ENCODE measurements at places on chromosomes 7 and 10. TPM values are rescaled to one million over a fixed set of nuclear protein-coding genes. Genes with fewer than 3 reads are reported as not detected.

DYNC1I1 gene
- 6.9 TPM for total RNA-seq

GRCh38 chr7:32415519-32415918 is 74.7 kb downstream of the LSM5 start:
- H3K27me3 ChIP-seq, result peaks cover 3% of the 10 kb centered on the region
- H3K36me3 ChIP-seq, result no peaks in the 10 kb centered on the region
- DNase-seq, result no peak
- H3K4me3 ChIP-seq, result no peak overlapping the region
- no peak overlapping the region for H3K27ac ChIP-seq

DNA sequence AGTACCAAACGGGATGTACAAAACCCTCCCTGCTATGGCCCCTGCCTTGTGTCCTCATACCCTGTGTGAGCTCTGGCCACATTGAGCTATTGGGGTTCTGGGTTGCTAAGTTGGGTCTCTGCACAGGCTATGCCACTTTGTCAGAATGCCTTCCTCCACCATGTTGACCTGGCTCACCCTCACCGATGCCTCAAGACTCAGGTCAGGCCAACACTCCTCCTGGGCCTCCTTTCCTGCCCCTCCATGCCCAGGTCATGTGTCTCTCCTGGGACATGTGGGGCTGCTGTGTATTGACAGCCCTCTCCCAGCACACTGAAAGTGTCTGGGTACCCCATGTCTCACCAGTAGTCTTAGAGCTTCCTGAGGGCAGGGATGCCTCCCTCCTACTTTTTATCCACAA is 14.6 kb downstream of the TRPV5 start:
- H3K4me1 ChIP-seq, result no peaks in the 10 kb centered on the region
- no peaks in the 10 kb centered on the region for H3K27me3 ChIP-seq
- DNase-seq, result no peak

DNA sequence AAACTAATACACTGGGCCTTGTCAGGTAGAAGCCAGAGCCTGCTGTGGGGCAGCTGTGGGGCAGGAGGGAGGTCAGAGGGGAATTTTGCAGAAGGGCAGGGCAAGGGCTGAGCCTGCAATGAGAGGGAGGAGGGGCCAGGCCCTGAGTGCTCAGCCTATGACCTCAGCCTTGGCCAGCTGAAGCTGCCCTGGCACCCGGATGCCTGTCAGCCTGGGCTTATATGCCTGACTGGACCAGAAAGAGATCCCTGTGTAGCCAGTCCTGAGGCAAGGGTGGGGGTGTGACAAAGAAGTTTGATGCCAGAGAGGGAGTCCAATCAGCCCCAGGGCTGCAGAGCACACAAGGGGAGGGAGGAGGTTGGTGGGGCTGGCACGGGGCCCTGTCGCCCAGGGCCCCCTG is 22.3 kb upstream of the PRRT4 start:
- peaks cover 44% of the 10 kb centered on the region for H3K4me1 ChIP-seq
- H3K4me3 ChIP-seq, result no peak overlapping the region
- no peak for DNase-seq
- H3K27me3 ChIP-seq, result no peaks in the 10 kb centered on the region

DNA sequence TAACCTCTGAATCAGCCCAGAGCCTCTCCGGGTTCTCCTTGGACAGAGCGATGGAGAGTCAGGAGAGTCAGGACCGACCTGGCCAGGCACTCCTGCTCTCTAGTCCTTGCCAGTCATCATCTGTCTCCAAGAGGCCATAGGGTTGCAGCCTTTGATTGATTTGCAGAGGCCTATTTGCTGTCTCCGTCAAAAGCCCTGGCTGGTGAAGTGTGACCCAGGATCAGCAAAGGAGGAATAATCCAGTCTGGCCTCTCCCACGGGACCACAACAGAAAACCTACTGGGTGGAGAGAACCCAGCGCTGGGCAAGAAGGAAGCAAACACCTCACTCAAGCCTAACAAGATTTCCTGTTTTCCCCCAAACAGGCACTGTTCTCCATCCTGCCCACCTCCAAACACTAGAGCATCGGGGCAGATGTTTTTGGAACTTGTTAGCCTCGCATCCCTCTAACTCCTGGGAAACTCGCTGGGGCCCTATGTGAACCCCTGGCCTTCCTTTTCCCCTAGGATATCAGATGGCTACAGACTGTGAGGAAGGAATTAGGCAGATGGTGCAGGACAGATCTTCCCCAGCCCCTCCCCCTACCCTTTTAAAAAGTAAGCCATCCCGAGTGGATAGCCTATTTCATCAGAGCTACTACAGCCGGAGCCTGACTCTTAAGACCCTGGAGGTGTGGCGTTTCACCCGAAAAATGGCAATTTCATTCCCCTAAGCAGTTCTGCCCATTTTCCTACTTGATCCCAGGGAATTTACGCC is 54.3 kb downstream of the PODXL start:
- no peak overlapping the region for H3K27ac ChIP-seq
- no peaks in the 10 kb centered on the region for H3K27me3 ChIP-seq
- peaks cover 37% of the 10 kb centered on the region for H3K36me3 ChIP-seq
- no peak overlapping the region for H3K4me3 ChIP-seq
- no peak for DNase-seq
- H3K4me1 ChIP-seq, result peaks cover 14% of the 10 kb centered on the region

- DNase-seq, result no peak
- no peaks in the 10 kb centered on the region for H3K27me3 ChIP-seq
- no peak overlapping the region for H3K4me3 ChIP-seq
- H3K4me1 ChIP-seq, result peaks cover 12% of the 10 kb centered on the region
- peaks cover 79% of the 10 kb centered on the region for H3K36me3 ChIP-seq
Observed at GRCh38 chr10:33208166-33208565, 126.3 kb downstream of the NRP1 start.

All from psoas muscle (tissue), 8 donors.